HepG2 (cell line): ENCODE measurements at places on chromosomes 4 and X. TPM values are rescaled to one million over a fixed set of nuclear protein-coding genes. Genes with fewer than 3 reads are reported as not detected.

DNA sequence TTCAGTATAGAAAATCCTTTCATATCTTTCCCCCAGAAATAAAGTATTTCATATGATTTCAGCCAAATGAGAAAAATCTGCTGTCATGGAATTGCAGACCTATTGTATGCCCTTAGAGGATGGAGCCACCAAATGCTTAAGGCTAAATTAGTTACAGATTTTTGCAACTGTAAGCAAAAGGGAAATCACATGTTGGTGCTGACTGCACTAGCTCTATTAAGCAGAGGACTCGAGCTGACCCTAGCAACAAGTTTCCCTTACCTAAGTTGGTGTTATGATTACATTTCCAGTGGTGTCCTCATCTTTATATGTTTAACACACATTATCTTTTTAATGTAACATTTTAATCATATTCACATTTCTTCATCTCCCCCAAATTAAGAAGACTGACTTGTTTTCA, 58.3 kb upstream of the DOCK11 start:
- no peak for DNase-seq

DNA sequence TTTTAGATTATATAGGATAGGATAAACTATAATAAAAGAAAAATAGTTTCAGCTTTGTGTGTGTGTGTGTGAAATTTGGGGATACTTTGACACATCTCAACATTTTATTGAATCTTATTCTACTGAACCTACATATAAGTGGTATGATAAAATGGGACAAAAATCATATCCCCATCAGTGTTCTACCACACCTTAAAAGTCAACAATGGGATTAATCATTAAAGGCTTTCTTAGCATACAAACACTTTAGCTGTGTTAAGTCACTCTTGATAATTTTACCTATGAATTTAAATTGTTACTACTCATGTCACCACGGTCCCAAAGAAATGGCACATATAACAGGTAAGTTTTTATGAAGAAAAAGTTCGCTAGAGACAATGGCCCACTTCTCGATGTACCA, 37.7 kb upstream of the LRBA start:
- no peak for DNase-seq

DNA sequence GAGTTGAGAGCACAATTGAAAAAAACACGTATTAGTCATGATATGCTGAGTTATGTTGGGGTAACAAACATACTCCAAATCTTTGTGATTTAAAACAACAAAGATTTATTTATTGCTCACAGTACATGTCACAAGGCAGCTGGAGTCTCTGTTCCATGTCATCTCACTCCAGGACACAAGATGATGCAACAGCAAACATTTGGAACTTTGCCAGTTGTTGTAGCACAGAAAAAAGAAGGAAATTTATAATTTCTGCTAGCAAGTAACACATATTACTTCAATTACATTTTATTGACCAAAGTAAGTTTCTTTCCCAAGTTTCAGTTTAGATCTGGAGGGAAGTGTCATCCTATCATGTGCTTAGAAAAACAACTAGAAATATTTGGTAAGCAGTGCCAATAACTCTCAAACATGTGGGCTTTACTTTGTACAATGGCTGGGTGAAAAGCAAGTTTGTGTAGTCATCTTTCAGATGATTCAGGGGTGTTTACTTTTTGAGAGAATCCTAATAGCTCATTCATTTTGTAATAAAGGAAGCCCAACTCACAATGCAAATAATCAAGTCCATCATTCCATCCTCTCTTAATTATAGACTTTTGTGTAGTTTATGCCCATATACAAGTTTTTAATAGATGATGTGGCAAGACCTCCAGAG, 452.3 kb downstream of the ZIC3 start:
- no peak for DNase-seq

DNA sequence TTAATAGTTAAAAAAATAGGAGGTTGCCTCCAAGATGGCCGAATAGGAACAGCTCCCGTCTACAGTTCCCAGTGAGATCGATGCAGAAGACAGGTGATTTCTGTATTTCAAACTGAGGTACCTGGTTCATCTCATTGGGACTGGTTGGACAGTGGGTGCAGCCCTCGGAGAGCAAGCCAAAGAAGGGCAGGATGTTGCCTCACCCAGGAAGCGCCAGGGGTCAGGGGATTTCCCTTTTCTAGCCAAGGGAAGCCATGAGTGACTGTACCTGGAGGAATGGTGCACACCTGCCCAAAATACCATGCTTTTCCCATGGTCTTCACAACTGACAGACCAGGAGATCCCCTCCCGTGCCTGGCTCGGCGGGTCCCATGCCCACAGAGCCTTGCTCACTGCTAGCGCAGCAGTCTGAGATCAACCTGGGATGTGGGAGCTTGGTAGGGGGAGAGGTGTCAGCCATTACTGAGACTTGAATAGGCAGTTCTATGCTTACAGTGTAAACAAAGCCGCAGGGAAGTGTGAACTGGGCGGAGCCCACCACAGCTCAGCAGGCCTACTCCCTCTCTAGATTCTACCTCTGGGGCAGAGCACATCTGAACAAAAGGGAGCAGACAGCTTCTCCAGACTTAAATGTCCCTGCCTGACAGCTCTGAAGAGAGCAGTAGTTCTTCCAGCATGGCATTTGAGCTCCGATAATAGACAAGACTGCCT, 47.5 kb downstream of the PPA2 start:
- DNase-seq = no peak

DNA sequence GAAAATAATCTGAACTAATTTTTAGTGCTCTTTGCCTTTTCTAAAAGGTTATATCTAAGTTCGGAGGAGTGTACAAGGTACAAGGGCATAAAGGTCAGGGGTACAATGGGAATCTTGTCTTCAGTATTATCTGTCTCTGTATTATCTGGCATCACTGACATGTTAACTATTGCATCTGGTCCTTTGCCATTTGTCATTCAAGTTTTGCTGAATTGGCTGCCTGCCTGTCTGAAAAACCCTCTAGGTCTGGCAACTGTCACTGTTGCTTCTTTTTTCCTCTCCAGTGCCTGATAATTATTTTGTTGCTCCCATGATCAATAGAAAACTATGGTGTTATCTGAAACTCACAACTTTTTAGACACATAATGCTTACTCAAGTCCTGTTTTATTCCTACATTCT, 112.5 kb upstream of the STK26 start:
- DNase-seq = no peak

GRCh38 chr4:123232439-123232838, 164.2 kb upstream of the SPRY1 start:
- no peak for DNase-seq

GRCh38 chrX:134526399-134526798, 66.4 kb downstream of the HPRT1 start:
- no peak for DNase-seq

DNA sequence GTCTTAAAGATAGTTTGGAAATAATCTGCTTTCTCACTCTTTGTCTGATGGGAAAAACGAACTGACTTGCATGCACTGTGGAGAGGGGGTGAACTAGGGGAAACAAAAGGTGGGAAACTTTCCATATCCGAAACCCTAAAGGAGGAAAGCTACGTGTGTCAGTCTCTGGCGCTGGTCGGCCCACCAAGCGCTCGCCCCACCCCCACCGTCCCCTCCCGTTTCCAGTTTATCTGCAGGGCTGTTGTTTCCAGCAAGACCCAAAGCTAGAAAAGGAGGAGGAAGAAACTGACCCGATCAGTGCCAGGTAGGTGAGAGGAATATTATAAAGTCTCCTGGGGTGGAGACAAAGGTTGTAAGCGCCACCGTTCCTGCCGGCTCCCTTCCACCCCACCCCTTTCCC, 552 bp downstream of the TCEAL9 start:
- no peak for DNase-seq

DNA sequence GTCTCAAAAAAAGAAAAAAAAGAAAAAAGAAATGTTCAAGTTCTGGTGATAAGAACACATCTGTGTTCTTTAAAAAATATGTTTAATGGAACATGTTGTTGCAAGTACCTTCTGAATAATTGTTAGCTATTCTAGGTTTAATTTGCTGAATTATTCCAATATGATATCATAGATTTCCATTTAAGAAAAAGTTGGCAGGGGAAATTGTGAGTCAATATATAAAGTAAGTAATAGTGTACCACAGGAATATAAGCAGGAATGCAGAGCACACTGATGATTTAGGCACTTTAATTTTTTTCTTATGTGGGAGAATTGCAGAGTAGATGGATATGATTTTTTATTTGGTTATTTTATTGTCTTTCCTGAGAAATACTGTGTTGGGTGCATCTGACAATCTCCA, 190.7 kb downstream of the RPA4 start:
- no peak for DNase-seq

- peak; percentile 41 for DNase-seq
Observed at GRCh38 chr4:93199492-93199891, 629.1 kb upstream of the ATOH1 start.

DNA sequence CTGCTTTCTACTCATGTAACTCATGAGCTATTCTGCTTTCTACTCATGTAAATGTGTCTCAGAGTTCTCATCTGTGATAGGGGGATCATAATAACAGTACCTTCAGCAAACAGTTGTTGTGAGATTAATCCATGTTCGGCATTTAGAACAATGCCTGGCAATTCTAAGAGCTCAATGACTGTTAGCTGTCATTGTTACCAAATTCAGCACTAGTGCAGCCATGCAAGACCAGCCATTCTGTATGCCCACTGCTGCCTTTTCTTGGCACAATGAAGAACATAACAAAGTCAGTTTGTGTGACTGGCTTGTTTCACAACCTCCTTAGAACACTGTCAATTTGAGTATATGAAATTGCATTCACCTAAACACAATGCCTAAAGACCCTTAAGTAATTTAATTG, 163.2 kb downstream of the ANK2 start:
- DNase-seq = no peak

The RNF150 gene
- 0.03 and 0.08 TPM in 2 replicates for polyA plus RNA-seq

The XK gene
- not detected in 2 replicates for polyA plus RNA-seq

The RBM47 gene
- polyA plus RNA-seq = 1.2 and 2.0 TPM in 2 replicates

DNA sequence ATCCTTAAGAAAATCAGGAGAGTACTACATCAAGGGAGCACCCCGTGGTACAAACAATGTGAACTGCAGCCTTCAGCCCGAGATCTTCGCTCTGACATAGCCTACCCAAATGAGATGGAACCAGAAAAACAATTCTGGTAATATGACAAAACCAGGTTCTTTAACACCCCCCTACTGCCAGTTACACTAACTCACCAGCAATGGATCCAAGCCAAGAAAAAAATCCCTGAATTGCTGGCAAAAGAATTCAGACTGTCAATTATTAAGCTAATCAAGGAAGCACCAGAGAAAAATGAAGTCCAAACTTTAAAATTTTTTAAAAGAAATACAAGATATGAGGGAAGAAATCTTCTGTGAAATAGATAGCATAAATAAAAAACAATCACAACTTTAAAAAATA, 101.7 kb upstream of the KLF8 start:
- DNase-seq = no peak
